SJSA1 (cell line): ENCODE measurements at places on chromosomes 7 and 10. TPM values are rescaled to one million over a fixed set of nuclear protein-coding genes. Genes with fewer than 3 reads are reported as not detected.
A peak's percentile ranks its signal among the peaks of the same experiment; 100 is the strongest.

- H3K27ac ChIP-seq = peak overlapping the region; percentile 25; the same call in 1 of the 2 replicates
- no peak overlapping the region for H3K4me3 ChIP-seq
- no peaks in the 10 kb centered on the region for H3K27me3 ChIP-seq
- DNase-seq = no peak
- no peaks in the 10 kb centered on the region for H3K36me3 ChIP-seq
Observed at GRCh38 chr10:113666682-113667252, 2.9 kb upstream of the NRAP start.

DNA sequence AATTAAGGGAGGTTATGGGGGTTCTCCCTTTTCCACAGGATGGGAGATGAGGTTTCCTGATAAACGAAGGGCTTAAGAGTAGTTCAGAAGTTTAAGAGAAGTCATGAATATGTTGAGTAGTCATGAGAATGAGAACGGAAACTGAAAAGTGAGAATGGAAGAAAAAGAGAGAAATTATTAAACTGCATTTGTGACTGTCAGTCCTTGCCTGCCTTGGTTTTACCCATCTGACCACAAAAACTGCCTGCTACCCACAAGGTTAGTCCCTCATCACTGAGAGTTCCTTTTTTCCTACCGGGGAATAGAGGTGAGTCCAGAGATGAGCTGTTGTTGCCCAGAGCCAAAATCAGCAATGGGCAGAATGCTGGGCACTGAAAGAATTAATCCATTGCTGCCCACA, 174.1 kb upstream of the BET1 start:
- no peak overlapping the region for H3K27ac ChIP-seq
- no peak overlapping the region for H3K4me3 ChIP-seq
- peaks cover 13% of the 10 kb centered on the region for H3K4me1 ChIP-seq
- DNase-seq = no peak
- no peaks in the 10 kb centered on the region for H3K36me3 ChIP-seq
- no peaks in the 10 kb centered on the region for H3K27me3 ChIP-seq

DNA sequence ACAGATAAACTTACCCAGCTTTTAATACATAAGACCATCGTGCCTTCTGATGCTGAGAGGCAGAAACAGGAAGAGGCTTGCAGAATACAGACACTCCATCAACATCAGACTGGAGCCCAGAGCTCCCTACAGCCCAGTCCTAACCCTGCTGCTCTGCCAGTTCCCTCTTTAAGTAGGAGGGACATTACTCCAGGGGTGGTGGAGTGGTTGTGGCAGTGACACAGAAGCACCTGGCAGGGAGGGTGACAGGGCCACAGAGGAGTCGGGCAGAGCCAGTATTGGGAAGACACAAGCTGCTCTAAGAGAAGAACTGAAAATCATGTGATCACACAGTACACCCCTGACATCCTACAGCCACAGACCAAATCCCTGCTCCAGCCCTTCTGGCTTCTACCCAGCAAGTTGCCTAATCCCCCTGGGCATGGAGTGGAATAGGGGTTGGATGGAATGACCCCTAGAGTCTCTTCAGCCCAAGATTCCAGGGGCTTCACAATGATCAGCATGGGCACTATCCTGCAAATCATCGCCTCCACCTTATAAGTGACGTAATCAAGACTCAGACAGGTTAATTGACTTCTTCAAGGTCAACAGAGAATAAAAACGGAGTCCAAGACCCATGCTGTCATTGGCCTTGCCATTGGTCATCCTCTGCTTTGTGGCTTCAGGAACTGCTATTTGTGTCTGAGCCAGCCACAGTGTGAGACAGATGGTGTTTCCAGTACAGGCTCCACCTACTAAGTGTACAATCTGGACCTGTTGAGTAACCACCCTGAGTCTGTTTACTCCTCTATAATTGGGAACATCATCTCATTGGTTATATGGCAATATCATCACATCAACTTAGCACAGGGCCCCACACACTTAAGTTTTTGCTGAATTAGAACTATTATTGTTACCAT, 61.1 kb upstream of the ZMIZ1 start:
- no peak overlapping the region for H3K4me3 ChIP-seq
- no peaks in the 10 kb centered on the region for H3K4me1 ChIP-seq
- no peak overlapping the region for H3K27ac ChIP-seq

DNA sequence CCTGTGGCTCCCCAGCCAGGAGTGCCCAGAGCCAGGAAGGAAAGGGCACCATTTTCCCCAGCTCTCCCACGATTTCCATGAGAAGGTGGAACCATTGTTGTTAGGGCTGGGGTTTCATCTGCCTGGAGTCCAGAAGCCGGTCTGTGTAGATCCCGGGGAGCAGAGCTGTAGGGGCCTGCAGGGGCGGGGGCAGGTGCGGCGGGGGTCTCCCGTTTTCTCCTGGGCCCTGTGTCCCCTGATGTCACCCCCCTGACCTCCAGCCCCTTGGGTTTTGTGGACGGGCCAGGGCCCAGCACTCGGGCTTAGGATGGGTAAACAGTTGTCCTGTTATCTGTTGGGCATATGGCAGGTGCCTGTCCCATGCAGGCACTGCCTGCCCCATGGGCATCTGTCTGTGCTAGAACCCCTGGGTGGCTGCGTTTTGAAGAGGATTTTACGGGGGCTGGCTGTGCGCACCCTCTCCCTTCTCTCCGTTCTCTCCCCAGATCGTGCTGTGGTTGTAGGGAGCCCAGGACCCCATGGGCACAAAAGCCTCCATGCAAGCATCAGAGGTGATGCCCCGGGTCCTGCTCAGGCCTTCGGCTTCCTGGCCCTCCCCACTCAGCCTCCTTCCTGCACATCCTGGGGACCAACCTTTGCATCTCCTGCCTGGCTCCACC, 158.8 kb downstream of the WDR37 start:
- DNase-seq = no peak
- 0 out of 2 replicates have a peak, but pooled peaks cover under 1% of the 10 kb centered on the region for H3K27me3 ChIP-seq
- H3K27ac ChIP-seq = no peak overlapping the region
- H3K4me1 ChIP-seq = no peaks in the 10 kb centered on the region

DNA sequence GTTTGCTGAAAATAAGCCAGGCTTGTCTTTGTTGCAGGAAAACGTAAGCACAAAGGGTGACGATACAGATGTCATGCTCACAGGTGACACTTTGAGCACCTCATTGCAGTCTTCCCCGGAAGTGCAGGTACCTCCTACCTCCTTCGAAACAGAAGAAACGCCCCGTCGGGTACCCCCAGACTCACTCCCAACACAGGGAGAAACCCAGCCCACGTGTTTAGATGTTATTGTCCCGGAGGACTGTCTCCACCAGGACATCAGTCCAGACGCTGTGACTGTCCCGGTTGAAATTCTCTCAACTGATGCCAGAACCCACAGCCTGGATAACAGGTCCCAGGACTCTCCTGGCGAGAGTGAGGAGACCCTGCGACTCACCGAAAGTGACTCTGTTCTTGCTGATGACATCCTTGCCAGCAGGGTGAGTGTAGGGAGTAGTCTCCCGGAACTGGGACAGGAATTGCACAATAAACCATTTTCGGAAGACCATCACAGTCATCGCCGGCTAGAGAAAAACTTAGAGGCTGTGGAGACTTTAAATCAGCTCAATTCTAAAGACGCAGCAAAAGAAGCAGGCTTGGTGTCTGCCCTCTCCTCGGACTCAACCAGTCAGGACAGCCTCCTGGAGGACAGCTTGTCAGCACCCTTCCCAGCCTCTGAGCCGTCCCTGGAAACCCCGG, 18.3 kb upstream of the BHLHA15 start:
- no peak for DNase-seq
- no peaks in the 10 kb centered on the region for H3K4me1 ChIP-seq
- H3K27ac ChIP-seq = no peak overlapping the region
- peaks cover 20% of the 10 kb centered on the region for H3K36me3 ChIP-seq

DNA sequence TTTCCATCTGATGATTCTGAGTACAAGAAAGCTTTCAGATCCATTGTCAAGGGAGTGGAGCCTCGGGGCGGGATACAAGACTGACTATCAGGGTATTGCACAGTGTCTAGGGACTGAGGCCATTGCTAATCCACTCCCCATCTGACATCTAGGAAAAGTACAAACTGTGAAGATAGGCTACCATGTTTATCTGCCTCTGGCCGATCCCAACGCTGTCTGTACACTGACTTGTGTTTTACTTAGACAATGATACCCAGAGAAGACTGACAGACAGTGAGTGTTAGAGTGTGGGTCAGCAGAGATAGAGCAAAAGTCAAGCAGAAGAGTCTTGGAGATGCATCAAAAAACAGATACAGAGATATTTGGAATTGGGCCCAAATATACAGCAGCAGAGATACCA, 3.1 kb upstream of the SLC13A4 start:
- no peak overlapping the region for H3K27ac ChIP-seq
- H3K27me3 ChIP-seq = no peaks in the 10 kb centered on the region
- no peak overlapping the region for H3K4me3 ChIP-seq

- H3K27me3 ChIP-seq = no peaks in the 10 kb centered on the region
- peaks cover 6% of the 10 kb centered on the region for H3K4me1 ChIP-seq
- H3K27ac ChIP-seq = no peak overlapping the region
- DNase-seq = peak; percentile 16
- H3K36me3 ChIP-seq = peaks cover 8% of the 10 kb centered on the region; the same call in 1 of the 2 replicates
Observed at GRCh38 chr10:26755443-26755903, 58.0 kb downstream of the PDSS1 start.

DNA sequence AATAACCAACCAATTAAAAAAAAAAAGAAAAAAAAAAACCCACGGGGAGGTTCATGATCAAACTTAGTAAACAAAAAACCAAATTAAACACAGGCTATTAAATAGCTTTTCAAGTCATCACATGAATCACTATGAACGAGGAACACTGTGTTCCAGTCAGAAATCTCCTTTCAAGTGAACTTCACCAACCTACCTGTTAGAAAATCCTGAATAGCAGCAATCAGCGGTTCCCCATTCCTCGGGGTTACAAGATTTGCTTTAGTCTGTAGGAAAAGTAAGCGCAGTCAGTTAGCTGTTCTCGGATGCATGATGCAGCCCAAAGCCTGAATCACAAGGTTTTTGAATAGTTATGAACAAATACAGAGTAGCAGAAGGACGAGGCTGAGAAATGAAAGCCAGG, 19.0 kb downstream of the POLR3A start:
- no peaks in the 10 kb centered on the region for H3K4me1 ChIP-seq
- no peaks in the 10 kb centered on the region for H3K27me3 ChIP-seq
- H3K27ac ChIP-seq = no peak overlapping the region

DNA sequence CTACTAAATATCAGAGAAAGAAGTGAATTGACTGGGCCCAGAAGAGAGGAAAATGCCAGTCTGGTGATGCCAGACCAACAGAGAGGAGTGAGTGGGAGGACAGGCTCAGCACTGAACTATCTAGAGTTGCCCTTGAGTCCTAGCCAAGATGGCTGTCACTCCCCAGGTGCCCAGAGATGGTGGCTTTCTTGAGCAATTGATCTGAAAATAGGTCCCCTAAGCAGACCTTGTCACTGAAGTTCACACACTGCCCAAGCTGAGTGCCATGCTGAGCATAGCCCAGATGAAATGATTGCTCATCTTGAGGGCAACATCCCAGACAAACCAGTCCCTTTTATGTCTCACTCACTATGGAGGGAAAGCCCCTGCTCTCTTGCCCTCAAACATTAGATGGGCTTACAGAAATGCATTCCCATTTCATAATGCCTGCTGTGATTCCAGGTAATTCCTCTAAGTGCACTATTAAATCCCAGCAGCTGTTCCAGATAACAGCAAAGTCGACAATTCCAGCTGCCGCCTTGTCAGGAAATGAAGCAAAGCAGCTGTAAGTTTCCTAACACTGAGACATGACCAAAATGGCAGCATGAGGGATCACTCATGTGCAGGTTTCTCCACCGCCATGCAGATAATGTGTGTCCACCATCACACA, 329.4 kb downstream of the KCNMA1 start:
- H3K4me1 ChIP-seq = no peaks in the 10 kb centered on the region
- H3K4me3 ChIP-seq = no peak overlapping the region
- H3K27me3 ChIP-seq = no peaks in the 10 kb centered on the region
- H3K27ac ChIP-seq = no peak overlapping the region
- no peaks in the 10 kb centered on the region for H3K36me3 ChIP-seq

GRCh38 chr10:52232561-52233350, 81.3 kb upstream of the DKK1 start:
- H3K4me3 ChIP-seq = no peak overlapping the region
- no peak overlapping the region for H3K27ac ChIP-seq
- H3K36me3 ChIP-seq = no peaks in the 10 kb centered on the region
- no peaks in the 10 kb centered on the region for H3K4me1 ChIP-seq

EGR2 gene
- total RNA-seq = not detected in 2 replicates

EN2 gene
- 0.11 TPM in 1 of 2 replicates, not detected in the other for total RNA-seq

IPMK gene
- total RNA-seq = 4.6 and 5.8 TPM in 2 replicates

SLC26A4 gene
- total RNA-seq = 0.22 and 0.24 TPM in 2 replicates
